ENCODE measurements at places on chromosomes 6 and 20.

DNA sequence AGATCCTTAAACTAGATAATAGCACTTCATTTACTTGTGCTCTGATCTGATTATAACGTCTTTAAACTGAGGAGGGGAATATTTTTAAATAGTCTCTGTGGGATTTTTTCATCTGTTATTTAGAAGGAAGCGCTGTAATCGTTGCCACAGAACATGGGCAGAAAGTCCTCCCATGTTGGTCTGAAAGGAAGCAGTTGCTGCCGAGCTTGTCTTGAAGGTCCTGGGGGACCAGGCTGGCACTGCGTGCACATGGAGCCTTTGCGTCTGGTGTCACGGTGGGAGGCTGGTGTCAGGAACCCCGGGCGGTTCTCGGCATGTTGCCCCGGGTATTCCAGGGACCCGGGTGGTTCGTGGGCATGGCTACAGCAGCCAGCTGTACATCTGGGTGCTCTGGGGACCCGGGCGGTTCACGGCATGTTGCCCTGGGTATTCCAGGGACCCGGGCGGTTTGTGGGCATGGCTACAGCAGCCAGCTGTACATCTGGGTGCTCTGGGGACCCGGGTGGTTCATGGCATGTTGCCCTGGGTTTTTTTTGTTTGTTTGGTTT lies 11.5 kb downstream of the TPD52L2 start:
- DNase-seq, result no peak

GRCh38 chr6:101150226-101150625 lies 243.3 kb upstream of the GRIK2 start:
- no peak for DNase-seq

- no peak for DNase-seq
Measured at GRCh38 chr20:53847837-53848170, 222.6 kb downstream of the BCAS1 start.

DNA sequence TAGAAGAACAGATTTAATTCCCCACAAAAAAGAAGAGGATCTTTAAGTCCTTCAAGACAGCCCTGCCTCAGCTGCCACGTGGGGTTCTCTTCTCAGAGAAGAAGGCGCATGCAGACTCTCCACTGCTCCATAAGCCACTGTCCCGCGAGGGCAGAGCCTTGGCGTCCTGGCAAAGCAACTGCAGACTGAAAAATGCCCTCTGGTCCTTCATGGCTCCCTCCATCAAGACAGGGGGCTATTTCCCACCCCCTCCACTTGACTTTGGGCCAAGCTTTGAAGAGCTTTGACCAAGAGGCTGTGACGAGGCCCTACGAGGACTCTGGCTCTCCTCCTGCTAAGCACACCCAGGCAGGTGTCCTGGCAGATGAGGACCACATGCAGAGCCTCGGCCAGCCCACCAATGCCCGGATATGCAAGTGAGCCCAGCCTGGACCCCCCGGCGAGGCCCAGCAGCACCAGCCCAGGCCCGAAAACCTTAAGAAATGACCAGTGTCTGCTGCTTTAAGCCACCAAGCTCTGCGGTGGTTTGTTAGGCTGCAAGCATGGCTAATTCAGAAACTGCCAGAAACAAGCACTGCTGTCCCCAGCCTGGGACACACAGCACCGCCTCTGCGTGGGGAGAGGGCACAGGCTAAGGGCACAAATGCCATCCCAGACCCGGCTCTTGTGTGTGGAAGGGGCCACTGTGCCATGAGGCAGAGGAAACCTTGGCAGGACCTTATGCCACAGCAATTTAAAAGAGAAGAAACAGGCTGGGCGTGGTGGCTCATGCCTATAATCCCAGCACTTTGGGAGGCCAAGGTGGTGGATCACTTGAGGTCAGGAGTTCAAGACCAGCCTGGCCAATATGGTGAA lies 16.1 kb downstream of the GMEB2 start:
- no peak for DNase-seq

GRCh38 chr6:148550569-148550968 lies 196.3 kb upstream of the UST start:
- DNase-seq, result no peak

DNA sequence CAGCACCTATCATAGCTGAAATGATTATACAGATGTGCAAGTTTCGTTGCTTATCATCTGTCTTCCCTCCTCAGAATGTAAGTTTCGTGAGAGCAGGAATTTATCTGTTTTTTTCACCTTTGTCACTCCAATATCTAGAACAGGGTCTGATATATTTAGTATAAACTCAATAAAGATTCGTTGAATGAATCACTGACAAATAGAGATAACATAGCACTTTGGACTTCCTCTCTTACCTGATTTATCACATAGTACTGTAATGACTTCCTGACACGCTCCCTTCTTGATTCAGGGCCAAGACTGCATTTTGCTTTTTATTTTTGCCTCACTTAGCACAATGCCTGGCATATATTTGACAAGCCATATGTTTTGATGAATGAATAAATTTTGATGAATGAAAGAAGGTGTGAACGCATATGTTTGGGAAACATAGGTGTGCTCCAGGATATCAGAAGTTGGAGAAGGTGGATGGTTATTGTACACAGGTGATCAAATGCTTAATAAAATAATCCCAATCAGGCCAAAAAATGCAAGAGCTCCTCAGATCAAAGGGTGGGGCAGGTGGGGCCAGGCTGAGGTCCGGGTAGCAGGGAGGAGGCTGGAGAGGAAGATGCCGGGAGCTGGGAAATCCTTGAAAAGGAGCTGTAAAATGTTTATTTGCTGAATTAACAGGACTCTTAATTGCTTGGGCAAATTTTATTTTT lies 33.0 kb downstream of the PIM1 start:
- DNase-seq, result no peak

DNA sequence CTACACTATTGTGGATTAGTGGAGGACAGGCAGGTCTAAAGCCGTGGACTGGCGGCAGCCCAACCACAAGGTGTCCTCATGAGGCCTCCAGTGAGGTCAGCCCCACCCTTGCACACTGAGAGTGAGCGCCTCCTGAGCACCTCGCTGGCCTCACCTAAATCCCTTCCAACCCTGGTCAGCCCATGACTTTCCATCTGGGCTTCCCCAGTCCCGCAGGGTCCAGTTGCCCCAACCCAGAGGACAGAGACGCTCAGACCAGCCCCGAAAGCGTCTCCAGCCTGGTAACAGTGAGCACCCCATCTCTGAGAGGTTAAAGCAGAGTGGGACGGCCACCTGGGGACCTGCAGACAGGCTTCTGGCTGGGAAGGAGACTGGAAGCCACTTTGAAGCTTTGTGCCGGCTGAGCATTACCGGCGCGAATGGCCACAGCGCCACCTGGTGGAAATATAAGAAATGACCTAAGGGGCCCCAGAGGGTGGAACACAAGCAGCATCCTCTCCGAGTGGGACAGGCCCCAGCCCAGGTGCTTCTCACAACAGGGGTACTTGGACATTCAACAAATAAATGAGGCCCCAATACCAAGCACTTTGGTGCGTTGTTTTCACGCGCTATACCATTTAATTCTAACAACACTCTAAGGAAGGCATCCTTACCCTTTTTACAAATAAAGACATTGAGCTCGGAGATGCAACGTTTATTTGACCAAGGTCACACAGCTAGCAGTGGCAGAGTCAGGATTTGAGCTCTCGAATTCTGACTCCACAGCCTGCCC lies 65.7 kb upstream of the TOP1 start:
- DNase-seq, result peak; percentile 34

GRCh38 chr6:112591329-112591728 lies 244.2 kb downstream of the RFPL4B start:
- DNase-seq, result no peak

- DNase-seq, result no peak
Measured at GRCh38 chr6:84536885-84537638, 227.3 kb downstream of the TBX18 start.
